Breast epithelium (tissue), 4 donors: ENCODE measurements at places on chromosomes 2 and 18.

- no peak for DNase-seq
These were observed 208.0 kb downstream of the TWIST2 start for GRCh38 chr2:239055756-239056493.

DNA sequence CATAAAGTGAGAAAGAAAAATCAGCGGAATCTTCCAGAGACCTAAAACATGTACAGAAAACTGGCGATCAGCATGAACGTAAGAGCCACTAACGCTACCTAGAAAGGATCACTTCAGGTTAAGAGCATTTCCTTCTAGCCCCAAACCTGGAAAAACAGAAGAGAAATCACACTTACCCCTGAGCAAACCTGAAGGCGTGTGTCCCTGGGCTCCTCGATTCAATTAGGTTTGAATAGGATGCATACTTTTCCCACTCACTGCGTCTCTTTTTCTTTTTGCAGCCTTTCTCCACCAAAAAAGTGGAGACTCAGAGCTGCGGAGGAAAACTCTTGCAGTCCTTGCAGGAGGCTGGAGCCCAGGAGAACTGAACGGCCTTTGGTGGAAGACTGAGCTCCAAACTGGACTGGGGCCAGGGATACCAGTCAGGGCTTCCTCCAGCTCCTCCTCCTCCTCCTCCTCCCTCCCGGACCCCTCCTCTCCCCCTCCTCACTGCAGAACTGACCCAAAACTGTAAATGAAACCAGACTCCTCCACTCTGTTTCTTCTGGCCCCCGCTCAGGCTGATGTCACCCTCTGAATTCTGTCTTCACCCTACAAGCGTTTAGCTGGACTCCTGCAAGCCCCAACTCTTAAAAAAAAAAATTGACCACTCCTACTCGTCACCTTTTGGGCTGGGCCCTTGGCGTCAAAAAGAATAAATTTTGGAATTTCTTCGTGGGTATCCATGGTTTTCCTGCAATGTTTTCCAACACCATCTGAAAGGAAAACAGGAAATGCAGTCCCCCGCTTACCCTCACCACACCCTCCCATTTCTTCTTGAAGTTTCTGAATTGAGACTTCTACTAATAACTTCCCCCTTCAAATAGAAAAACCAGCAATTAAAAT lies at the start of gene COL6A3:
Gene COL6A3 (minus strand): TSS at position 388 of the 885 bp plus-strand sequence. CDS start 17,347 bp downstream, outside the sequence.
- DNase-seq, result no peak

DNA sequence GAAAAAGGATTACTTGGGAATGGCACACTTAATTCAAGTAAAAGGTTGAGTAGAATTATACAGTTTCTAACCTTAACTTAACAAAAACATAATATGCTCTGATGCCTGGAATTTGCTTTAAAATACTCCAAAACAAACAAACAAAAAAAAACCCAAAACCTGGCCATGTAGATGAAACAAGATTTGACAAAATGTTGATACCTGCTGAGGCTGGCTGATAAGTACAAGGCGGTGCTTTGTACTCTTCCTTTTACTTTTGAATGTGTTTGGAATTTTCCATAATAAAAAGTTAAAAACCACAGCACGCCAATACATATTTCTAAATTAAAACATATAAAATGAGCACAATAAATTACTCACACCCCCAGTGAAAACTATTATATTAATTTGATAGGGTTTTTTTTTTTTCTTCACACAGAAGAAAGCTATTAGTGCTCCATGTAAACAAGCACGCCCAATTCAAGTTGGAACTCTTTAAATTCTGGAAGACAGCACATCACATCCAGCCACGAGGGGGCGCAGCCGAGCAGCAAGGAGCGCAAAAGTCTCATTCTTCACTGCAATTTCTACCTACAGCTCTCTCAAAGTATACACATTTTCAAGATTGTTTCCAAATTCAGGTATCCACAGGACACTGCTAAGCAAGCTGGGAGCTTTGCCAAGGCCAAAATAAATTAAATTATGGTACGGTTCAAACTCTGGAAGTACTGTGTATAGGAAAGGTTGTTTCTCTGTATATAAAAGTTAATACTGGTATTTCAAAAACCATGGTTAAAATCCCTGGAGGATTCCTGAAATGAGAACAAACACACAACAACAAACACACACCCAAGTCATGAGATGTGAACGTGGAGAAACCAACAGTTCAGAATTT lies 7.5 kb downstream of the SERTAD2 start:
- DNase-seq, result peak; percentile 83

DNA sequence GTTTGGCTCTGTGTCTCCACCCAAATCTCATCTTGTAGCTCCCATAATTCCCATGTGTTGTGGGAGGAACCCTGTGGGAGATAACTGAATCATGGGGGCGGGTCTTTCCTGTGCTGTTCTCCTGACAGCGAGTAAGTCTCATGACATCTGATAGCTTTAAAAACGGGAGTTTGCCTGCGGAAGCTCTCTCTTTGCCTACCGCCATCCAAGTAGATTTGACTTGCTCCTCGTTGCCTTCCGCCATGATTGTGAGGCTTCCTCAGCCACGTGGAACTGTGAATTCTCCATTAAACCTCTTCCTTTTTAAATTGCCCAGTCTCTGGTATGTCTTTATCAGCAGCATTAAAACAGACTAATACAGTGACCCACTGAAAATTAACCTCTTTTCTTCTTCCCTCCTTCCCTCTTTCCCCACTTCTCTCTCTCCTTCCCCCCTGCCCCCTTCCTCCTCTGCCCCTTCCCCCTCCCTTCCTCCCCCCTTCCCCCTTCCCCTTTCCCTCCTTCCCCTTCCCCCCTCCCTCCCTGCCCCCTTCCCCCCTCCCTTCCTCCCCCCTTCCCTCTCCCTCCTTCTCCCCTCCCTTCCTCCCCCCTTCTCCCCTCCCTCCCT lies 818.8 kb downstream of the SLC4A3 start:
- DNase-seq, result no peak
